Effector CD8-positive, alpha-beta T cell (primary cell): ENCODE measurements at places on chromosomes 12 and 14.

DNA sequence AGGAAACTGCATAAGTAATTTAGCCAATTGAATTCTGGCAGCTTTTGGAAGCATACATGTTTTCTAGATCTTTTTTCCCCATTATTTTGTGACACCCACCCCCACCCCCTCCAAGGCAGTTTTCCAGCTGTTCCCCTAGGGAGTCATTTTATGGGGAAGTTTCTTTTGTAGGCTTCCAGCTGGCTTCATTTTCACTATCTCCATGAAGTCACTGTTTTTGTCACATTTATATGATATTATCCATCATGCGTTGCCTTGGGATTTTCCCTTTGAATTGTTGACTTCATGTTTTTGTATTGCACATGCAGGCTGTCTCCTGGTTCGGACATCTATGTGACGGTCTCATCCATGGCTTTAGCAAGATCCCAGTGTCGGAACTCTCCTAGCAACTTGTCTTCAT, 233.6 kb upstream of the RGS6 start:
- no peak for DNase-seq

GRCh38 chr12:71009430-71010142, 89.0 kb upstream of the PTPRR start:
- DNase-seq: no peak

GRCh38 chr12:71642264-71642663, 21.4 kb downstream of the ZFC3H1 start:
- DNase-seq: no peak

- no peak for DNase-seq
These were observed 27.9 kb downstream of the IRF2BPL start for GRCh38 chr14:77000340-77001270.

- DNase-seq: no peak
These were observed 74.1 kb downstream of the PLXNC1 start for GRCh38 chr12:94222351-94223084.

- DNase-seq: no peak
These were observed 26.1 kb downstream of the LEMD3 start for GRCh38 chr12:65195387-65196055.

GRCh38 chr12:90972226-90972625, 17.2 kb upstream of the CCER1 start:
- DNase-seq: no peak

DNA sequence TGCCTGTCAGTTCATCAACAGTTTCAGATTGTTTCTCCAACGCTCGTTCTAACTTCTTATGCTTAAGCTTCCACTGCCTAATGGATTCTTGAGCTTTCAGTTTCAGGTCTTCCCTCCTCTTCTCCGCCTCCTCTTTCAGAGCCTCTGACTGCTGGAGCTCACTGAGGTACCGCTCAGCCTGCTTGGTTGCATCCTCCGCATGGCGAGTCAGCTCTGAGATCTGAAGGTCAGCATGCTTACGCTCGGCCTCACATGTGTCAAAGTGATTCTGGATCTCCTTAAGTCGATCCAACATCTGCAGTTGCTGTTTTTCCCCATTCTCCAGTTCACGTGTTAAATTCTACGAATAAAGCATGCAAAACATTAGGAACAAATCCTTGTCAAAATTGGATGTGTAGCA, 148.8 kb downstream of the CEP128 start:
- no peak for DNase-seq

DNA sequence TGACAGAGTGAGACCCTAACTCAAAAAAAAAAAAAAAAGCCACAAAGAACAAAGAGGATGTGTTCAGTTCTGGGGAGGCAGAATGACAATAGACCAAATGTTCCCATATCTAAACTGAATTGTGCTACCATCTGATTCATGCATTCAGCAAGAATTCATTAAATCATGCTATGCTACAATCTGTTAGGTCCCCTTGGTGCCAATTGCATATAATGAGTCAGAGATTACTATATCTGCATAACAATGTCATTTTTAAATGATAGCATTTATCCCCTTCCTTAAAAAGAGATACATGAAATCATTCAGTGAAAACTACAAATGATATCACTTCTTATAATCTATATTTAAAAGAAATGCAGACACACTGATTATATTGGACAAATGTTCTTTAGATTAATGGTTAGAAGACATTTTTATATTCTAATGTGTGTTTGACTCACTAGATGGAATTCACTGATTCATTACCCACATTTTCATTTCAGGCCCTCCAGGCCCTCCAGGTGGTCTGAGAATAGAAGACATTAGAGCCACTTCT, 207.6 kb upstream of the PDZRN4 start:
- no peak for DNase-seq

DNA sequence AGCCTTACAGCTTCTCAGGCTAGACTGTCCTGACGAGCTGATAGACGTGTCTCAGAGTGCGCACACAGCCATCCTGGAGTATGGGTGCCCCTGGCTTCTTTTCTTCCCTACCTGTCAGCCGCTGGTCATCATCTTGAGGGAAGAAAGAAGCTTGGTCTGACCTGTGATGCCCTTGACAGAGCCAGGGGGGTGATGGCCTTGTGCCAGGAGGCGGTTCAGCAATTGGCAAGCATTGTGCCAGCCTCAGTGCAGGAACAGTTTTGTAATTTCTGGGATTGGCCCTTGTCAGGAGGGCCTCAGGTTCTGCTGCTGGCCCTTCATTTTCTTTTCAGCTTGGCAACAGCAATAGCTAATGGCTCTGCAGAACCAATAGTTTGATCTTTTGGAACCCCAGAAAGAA, 80.1 kb downstream of the ADCK1 start:
- no peak for DNase-seq

- DNase-seq: no peak
These were observed 33.8 kb downstream of the WBP11 start for GRCh38 chr12:14769466-14769968.

DNA sequence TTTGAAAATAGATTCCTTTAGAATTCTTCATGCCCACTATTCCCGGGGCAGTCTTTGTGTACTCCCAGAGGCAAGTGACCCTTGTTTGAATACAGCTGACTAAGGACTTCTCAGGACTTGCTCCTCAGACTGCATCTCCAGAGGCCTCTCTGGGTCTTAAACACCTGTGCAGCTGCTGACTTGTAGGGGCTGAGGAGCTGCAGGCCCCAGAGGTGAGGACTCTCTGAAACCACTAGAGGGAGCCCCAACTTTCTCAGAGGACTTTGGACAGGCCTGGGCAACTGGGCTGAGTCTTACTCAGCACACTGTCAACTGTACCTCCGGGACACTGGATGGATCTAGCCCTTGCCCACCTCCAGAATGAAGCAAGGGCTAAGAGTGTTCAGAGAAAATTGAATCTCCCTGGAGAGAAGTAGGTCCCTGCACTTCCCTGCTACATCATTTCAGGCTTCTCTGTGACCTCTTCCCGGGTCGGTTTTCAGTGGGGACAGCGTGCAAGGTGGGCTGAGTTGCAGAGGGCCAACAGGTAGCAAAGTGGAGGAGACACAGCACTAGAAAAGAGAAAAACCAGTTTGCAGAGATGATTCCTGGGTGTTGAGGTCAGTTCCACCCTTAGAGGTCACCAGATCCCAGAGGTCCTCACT, 164.6 kb downstream of the TMEM117 start:
- DNase-seq: no peak

DNA sequence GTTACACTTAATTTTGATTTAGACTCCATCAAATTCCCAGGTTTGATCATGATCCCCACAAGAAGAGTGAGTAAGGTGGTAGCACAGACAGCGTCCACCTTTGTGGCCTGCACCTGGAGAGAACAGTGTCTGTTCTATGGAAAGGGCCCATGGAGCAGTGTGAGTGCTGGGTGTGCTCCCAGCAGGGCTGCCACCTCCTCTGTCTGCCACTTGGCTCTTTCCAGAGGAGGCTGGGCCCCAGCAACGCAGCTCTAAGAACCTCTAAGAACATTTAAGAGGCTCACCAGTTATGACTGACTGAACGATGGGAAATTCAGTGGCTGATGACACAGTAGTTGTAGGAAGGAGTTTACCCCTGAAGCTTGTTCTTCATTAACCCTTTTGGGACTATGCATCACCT, 17.3 kb downstream of the VDR start:
- no peak for DNase-seq

GRCh38 chr12:16165506-16165905, 112.0 kb downstream of the SLC15A5 start:
- DNase-seq: no peak

GRCh38 chr12:29543036-29543435, 45.5 kb upstream of the OVCH1 start:
- no peak for DNase-seq

GRCh38 chr12:15220915-15221885, at the start of gene RERG:
Gene RERG, minus strand, starts transcription at chr12:15221417. Its CDS starts 3,928 bp downstream, at chr12:15217489.
- peak; percentile 54 for DNase-seq

DNA sequence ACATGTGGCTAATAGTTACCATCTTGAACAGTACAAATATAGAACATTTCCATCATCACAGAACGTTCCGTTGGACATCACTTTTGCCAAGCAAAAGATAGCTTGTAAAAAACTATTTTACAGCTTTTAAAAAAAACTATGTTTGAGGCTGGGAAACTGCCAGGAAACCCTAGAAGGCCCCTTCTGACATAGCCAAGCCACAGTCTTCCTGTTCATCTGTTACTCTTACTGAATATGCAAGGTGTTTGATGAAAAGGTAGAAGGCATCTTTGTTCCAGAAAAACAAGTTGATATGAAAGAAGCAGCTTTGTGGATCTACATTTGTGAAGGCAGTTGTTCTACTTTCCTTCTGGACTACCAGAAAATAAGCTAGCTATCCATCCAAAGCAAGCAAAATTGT, 23.6 kb upstream of the WNK1 start:
- DNase-seq: no peak

DNA sequence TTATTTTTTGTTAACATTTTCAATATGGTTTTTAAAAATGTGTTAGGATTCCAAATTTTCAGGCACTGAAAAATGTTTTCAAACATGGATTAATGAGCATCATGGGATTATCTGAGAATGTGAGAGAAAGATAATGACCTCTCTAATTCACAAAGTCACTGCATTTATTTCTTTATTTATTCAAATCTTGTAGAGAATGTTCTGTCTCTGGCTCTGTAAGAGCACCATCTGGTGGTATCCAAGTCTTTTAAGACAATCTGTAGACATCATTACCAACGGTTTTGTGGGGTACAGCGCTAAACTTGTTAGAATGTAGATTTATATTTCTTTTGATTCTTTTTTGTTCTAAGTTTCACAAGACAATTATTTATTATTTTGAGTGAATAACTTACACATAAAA, 956.0 kb upstream of the NOVA1 start:
- no peak for DNase-seq

DNA sequence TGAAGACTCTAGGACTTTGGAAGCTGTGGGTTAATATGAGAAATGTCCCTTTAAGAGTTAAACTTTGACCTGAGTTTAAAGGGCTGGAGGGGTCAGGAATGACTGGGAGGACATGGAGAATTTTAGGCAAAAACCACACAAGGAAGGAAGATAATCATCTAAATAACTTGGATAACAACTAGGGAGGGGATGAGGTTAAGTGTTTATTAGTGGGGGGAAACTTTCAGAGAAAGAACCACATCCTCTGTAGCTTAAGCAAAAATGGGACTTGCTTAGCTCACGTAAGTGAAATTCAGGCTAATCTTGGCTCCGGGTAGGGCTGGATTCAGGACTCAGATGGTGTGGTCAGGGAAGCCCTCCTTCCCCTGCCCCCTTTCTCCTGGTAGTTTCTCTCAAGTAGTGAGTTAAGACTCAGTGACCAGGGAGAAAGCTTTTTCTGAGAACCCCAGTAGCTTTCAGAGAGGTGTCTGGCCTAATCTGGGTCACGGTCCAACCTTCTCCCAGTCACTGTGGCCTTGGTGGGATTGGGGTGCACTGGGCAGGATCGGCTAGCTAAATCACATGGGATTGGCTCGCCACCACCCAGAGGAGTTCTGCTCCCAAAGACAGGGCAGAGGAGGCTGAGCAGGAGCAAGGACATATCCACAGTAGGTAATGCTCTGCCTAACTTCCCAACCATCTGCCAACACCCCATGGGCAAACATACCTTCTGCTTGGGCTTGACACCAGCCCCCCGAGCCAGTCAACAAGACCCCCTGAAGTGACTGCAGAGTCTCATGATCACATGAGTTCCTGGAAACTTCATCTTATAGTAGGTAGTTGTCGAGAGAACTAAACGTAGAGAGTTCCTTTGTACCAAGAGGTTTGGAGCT, 52.8 kb downstream of the ARF6 start:
- no peak for DNase-seq

GRCh38 chr12:24226745-24227350, 277.4 kb upstream of the SOX5 start:
- DNase-seq: no peak

DNA sequence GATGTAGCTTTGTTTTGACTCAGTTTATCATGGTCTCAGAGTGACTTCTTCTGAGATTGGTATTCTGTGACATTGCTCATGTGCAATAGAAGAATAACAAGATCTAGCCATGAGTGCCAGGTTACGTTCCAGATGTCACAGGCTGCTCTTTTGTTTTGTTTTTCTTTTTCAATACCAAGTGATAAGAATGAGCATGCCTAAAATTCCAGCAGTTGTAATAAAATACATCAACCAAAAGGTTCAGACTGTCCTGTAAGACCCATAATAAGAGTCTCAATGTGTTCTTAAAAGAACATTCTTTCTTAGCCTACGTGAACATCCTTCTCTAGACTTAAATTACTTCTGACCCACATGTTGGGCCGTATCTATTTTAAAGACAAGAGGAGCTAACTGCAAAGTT, 669.2 kb downstream of the DIO2 start:
- no peak for DNase-seq

DNA sequence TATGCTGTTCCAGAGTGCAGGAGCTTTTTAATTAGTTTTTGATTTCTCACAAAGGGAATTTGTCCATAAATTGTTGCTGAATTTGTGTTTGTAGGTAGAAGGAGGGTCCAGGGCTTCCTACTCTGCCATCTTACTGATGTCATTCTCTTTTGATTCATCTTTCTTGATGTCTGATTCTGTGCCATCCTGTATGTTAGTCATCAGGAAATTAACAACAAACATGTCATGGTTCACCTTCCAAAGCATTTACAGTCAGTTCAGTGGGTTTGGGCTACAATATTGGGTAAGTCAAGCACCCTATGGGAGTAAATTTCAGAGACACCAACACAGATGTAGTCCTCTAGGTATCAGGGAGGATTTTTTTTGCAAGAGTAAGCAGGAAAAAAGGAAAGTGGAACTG, 135.2 kb upstream of the SLC38A2 start:
- DNase-seq: no peak

GRCh38 chr12:53578783-53579182, 47.4 kb downstream of the ATF7 start:
- DNase-seq: no peak

DNA sequence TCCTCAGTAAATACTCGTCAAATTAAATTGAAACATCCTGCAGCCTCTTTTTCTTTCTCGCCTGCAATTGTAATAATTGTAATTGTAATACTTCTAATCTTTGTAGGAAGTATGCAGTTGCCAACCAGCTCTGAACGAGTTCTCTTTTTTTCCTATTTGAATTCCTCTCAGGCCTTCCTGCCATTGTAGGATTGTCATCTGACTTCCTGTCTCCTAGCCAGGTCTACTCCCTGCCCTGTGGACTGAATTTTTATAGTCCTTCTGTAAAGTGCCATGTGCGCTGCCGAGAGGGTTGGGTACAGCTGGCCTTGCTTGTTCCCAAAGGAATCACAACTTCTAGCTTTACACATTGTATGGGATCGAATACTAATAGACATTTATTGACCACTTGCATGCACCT, 183.3 kb downstream of the SSPN start:
- no peak for DNase-seq

GRCh38 chr12:92462049-92462448, 240.7 kb upstream of the PLEKHG7 start:
- DNase-seq: no peak

- no peak for DNase-seq
These were observed 48.0 kb downstream of the DRAM1 start for GRCh38 chr12:101925361-101925760.
